ENCODE measurements at places on chromosomes 12 and 14.

- DNase-seq = no peak
These were observed 1.8 kb downstream of the PARP11 start for GRCh38 chr12:3871356-3871755.

DNA sequence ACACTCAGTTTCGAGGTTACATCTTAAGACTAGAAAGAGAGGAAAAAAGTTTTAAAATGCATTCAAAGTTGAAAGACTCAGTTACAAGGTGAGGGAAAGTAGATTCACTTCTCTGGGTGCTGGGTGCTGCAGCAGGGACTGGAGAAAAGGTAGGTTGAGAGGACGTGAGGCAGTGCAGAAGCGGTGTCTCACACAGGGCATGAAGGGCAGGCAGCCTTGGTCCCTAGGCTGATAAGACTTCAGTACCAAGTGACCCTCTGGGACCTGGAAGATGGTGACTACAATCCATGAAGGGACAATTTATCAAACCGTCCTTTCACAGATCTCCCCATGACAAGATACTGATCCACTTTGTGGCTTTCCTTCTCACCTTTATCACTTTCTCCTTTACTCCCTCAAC, 22.5 kb upstream of the UTP20 start:
- no peak for DNase-seq

DNA sequence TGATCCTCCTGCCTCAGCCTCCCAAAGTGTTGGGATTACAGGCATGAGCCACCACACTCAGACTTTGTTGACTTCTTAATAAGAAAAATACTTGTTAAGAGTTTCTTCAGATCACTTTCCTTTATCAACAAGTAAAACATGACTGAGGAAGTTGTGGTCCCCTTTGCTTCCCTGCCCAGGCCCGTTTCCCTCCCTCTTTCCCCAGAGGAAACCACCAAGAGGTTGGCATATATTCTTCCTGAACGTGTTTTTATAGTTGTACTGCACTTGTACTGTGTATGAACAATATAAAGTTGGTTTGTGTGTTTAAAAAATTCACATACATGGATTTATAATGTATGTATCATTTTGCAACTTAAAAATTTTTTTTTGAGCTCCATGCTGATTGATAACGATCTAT, 28.4 kb downstream of the PTPN11 start:
- no peak for DNase-seq

- DNase-seq = no peak
These were observed 61.1 kb downstream of the MYRFL start for GRCh38 chr12:69886109-69886508.

GRCh38 chr14:99261912-99262787, 9.8 kb downstream of the BCL11B start:
- no peak for DNase-seq

DNA sequence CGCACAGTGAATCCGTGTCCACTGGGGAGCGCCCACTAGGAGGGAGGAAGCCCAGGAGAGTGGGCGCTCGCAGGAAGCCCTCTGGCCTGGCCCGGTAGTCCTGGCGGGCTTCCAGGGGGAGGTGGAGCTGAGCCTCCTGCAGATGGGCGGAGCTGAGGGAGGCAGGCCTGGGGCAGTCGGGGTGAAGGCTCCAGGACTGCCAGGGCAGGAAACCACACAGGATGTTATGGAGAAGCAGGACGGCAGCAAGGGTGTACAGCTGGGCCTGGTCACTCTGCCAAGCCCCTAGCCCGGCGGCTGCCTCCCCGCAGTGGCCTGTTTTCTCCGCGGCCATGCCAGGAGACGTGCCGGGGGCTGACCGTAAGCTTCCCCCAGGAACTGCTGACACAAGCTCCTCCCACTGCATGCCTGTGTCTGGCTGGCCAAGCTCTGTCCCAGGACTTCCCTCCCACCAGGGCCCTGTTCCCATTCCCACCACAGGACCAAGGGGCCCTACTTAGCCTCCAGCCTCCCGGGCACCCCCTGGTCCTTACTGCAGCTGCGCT, 143.4 kb upstream of the C14orf180 start:
- DNase-seq = no peak

GRCh38 chr12:62963486-62964041, 28.6 kb upstream of the PPM1H start:
- no peak for DNase-seq

Data from thoracic aorta (tissue), 2 donors.